ENCODE measurements at places on chromosomes 2 and 18.

DNA sequence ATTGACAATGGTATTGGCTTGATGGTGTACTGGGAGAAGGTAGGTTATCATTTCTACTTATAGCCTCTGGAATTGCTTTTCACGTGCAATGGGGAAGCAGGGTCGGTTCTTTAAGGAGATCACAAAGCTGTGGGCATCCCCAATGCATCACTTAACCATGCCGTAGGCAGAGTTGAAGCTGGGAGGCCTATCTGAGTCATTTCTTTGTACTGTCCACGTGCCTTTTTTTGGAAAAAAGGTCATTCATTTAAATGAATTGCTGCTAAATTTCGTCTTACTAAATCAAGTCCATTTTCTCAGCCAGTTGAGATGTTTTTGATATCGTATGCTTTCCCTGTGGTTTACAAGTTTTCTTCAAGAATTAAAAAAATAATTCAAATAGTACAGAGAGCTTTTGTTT lies 17.2 kb upstream of the GYPC start:
- DNase-seq: no peak

GRCh38 chr2:48427552-48427951 lies 102.4 kb upstream of the STON1 start:
- no peak for DNase-seq

- DNase-seq: no peak
Observed at GRCh38 chr2:6872394-6872793, 5.2 kb upstream of the RSAD2 start.

- no peak for DNase-seq
Observed at GRCh38 chr18:58541789-58542425, 87.0 kb downstream of the ALPK2 start.

DNA sequence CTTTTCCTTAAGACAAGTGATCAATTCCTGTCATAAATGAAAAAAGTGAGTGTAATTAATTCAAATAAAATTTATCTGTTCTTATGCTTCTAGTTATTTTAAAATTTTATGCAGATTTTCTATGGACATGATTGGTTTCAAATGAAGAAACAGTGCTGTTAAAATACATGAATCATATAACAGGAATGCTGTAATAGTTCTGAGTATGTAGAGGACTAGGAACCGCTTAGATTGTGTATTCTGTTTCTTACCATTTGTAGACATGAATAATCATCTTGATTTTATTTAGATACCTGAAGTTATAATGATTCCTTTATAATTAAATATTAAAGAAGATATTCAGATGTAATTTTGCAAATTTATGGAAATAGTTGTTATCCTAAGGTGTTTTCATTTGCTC lies 3.5 kb downstream of the ACTR2 start:
- DNase-seq: no peak

DNA sequence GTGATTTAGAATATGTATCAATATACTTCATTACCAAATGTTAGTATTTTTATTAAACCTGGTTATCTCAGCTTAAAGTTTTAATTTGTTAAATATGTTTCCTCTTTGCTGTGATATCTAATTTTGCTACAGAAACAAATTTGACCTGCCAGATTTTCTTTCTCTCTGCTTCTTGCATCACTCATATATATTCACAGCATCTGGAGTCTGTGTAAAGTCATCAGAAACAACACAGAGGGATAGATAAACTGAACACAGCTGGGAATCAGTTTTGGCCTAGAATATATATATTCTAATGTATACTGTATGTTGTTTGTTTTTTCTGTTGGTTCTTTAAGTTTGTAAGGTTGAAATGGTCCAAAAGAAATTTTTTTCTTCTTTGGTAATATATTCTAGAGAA lies 8.5 kb downstream of the PSMD14 start:
- no peak for DNase-seq

DNA sequence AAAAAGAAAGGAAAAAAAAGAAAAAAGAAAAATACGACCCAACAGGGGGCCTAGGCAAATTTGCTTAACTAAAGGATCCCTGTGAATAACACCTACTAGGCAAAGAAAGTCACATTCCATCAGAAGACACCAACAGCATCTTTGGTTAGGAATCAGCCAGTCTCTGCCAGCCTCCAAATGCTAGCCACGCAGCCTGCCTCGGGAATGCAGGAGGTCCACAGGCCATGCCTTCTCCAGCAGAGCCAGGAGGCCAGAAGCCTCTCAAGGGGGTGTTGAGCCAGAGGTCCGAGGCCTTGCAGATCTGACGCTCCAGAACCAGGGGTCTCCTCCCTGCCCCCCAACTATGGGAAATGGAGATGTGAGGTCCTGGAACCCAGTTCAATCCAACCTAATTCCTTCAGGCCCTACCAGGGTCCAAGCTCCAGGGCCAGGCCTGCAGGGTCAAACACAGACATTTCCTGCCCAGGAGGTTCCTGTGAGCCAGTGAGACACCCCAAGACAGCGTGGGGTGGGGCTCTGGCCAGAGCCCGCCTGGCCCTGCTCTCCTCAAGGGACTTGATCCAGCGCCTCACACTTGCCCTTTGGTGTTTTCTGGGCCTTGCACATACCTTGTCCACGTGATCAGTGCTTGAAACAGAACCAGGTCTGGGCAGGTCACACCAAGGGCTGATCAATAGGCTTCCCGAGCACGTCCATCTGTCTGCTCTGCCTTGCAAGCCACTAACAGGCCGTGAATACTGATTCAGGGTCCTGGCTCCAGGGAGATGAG lies 289.6 kb upstream of the ID2 start:
- no peak for DNase-seq

DNA sequence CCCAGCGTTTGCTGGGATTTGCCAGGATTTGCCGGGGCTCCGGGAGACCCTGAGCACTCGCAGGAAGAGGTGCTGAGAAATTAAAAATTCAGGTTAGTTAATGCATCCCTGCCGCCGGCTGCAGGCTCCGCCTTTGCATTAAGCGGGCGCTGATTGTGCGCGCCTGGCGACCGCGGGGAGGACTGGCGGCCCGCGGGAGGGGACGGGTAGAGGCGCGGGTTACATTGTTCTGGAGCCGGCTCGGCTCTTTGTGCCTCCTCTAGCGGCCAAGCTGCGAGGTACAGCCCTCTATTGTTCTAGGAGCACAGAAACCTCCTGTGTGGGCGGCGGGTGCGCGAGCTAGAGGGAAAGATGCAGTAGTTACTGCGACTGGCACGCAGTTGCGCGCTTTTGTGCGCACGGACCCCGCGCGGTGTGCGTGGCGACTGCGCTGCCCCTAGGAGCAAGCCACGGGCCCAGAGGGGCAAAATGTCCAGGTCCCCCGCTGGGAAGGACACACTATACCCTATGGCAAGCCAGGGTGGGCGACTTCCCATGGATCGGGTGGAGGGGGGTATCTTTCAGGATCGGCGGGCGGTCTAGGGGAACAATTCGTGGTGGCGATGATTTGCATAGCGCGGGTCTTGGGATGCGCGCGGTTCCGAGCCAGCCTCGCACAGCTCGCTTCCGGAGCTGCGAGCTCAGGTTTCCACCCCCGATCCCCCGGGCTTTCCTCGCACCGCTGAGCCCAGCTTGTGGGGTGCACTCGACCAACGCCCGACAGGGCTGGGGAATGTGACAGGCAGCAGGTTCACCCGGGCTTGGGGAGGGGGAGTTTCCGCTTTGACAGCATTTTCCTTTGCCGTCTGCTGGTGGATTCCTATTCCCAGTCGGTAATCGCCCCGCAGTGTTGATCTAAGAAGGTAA lies 2.8 kb downstream of the ONECUT2 start:
- DNase-seq: peak; percentile 53

- peak; percentile 49 for DNase-seq
Observed at GRCh38 chr2:207227062-207227748, 61.5 kb upstream of the KLF7 start.

- DNase-seq: no peak
Observed at GRCh38 chr2:12201369-12201768, 454.9 kb downstream of the LPIN1 start.

DNA sequence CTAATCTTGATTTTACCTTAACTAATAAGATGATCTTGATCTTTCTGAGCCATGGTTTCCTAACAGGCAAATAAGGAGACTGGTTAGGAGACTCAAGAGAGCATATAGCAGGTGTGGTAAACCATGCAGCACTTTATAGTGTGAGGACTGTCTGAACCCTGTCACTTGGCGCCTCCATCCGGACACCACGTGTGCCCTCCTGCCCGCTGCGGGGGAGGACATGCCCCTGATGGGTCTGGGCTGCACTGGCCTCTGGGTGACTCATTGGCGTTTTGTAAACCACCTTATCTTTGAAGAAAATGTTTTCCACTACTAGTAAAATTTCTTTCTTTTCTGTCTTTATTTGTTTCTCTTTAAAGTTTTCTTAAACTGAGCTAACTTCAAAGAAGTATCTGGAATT lies 131.1 kb downstream of the FMNL2 start:
- DNase-seq: no peak

GRCh38 chr2:159592441-159592840 lies 23.9 kb downstream of the BAZ2B start:
- no peak for DNase-seq

DNA sequence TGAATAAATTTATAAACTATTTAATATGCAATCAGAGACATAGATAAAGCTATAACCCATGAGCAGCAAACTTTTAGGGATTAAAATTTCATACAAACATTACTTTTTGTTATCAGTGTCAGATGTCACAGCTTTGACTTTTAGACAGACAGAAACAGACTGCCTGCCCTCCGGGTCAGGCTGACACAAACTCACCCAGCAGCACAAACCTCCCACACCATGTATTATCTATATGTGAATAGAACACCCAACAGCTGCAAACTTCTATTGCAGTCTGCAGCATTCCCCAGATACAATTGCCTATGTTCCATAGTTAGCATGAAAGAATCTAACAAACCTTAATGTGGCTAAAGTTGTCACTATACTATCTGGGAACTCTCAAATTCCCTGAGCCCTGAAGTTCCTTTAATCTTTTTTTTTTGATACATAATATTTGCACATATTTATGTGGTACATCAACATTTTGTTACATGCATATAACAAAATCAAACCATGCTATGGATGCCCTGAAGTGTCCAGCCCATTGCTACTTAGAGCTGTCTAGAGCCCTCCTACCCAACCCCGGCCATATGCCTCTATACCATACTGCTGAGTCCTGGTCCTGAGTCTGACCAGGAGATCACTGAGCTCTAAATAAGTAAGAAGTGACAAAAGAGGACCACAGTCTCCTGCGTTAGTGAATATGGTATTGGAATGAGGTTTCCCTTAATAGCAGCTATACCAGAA lies 214.4 kb downstream of the ZNF385B start:
- no peak for DNase-seq

- DNase-seq: no peak
Observed at GRCh38 chr2:71843391-71843850, 304.2 kb downstream of the CYP26B1 start.

DNA sequence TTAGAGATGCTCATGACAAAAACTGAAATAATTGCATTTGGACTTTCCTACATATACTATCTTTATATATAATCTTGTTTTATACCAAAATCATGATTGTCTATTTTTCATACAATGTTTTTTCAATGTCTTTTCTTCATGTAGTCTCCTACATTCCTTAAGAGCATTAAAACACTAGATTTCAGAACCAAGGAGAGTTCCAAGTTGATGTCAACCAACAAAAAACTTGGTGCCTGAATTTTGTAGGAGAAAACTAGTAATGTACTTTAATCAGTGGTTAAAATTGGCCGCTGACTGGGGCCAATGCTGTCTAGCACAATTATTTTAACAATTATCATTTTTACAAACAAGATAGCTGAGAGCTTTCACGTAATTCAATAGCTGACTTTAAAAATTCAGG lies 678.8 kb downstream of the DCC start:
- DNase-seq: no peak

GRCh38 chr2:3738454-3738853 lies 35.1 kb downstream of the DCDC2C start:
- peak; percentile 18 for DNase-seq

GRCh38 chr18:38961880-38962279 lies 1396.3 kb upstream of the CELF4 start:
- no peak for DNase-seq

DNA sequence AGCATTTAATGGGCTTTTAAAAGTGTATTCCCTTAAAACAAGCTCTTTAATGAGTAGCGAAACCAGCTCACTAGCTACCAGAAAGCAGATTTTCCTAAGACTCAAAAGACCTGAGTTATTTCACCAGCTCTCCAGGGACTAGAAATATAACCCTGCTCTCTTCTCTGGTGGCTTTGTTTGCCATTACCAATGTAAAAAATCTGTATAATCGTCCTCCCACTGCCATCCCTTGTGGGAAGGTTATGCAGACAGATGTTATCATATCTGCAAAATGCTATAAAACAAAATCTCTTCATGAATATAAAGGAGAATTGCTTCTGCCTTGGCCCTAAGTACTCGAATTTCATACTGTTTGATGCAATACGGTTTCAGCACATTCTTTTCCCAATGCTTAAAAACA lies 335.2 kb downstream of the NUP35 start:
- no peak for DNase-seq

DNA sequence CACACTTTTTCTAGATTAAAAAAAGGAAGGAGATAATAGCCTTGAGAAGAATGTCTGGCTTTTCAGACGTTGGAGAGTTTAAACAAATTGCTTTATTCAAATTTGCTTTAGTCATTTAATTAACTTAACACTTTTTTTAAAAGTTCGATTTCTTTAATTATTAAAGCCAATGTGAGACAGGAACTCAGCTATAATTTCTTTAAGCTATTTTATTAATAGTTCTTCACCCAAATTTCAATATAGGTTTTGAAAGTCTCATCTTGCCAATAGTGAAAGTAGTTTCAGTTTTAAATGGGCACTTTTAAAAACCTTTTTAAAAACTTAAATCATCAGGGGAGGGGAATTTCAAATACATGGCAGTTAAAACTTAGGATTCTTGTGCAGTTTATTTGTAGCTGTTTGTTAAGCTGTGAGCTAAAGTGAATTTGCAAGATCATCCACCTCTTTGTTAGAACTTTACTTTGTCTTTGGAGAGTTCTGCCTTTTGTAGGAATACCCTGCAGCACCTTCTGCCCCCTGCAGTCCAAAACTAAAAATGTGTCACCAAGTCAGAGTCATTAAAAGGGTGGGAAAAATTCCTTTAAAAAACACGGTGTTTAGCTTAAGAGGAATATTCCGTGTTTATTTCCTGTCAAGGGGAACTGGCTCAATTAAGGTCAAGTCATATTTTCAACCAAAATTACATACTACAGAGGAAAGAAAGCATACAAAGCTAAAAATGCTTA lies 4.6 kb downstream of the TGIF1 start:
- DNase-seq: no peak

DNA sequence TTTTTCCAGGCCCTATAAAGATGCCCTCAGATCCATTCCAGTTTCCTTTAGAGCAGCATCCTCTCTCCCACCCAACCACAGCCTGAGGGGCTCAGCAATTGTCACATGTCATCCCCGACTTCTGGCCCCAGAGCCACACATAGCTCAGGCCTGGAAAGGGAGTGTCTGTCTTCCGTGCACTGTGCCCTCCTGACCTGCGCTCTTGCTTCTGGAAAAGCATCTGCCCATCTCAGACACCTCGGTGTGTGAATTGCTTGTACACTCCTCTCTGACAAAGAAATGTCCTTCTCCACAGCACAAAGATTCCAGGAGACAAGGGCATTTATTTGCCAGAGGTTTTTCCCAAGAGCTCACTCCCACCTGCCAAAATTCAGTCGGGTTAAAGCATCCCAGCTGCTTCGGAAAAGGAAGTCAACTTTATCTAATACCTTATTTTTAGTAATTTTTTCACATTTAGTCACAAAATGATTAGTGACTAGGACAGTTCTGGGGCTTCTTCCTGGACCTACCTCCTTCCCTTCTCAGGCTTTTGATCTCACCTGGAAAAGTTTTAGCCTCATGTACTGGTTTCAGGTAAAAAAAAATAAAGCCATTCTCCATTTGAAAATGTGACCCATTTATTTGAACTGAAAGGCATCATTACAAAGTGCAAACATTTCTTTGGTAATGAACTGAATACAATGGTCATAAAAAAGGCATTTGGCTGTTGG lies 112.9 kb downstream of the PXDN start:
- DNase-seq: no peak

Data from NCI-H187 (cell line).